ENCODE measurements at places on chromosomes 12 and 14.

- DNase-seq: no peak
Measured at GRCh38 chr14:56046996-56047395, 71.2 kb upstream of the PELI2 start.

- DNase-seq: no peak
Measured at GRCh38 chr14:56297449-56297848, 179.2 kb downstream of the PELI2 start.

GRCh38 chr12:82124711-82125380 is 233.3 kb downstream of the CCDC59 start:
- no peak for DNase-seq

- no peak for DNase-seq
Measured at GRCh38 chr12:14257303-14257733, 108.2 kb upstream of the ATF7IP start.
